ENCODE measurements at places on chromosomes 2 and 18.

GRCh38 chr2:38940746-38941145 lies 51.1 kb downstream of the ARHGEF33 start:
- DNase-seq, result no peak

DNA sequence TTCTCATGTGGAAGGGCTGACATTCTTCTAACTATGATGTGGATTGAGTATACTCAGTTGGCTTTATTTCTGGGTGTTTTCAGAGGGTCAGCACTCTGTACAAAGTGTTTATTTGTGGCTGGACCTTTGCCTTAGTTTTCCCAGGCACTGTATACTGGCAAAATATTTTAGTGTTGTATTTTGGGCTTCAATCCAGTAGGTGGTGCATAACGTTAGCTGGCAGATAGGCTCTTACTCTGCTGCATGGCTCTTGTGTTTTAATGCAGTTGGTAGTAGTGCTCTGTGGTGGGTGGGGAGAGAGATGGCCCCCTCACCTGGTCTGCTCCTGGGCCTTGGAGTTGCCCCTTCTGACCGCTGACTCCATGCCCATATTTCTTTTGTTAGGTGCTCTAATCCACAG lies 75.6 kb upstream of the REG3A start:
- DNase-seq, result no peak

DNA sequence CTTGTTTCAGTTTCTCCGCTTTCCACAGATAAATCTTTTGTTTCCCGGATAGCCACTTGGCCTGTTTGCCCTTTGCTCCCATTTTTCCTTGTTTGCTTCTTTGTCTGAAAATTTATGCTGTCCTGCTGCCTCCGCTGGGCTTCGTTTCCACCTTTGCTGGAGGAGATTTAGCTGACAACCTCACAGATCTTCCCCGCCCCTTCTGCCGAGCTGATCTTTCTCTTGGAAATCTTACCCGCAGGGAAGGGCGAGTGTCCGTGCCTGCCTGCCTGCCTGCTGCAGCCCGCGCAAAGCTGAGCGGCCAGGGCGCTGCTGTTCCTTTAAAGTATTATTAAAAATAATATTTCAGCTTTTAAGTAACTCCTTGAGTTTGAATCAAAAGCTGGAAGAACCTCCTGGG lies 1.4 kb upstream of the XRCC5 start:
- no peak for DNase-seq

DNA sequence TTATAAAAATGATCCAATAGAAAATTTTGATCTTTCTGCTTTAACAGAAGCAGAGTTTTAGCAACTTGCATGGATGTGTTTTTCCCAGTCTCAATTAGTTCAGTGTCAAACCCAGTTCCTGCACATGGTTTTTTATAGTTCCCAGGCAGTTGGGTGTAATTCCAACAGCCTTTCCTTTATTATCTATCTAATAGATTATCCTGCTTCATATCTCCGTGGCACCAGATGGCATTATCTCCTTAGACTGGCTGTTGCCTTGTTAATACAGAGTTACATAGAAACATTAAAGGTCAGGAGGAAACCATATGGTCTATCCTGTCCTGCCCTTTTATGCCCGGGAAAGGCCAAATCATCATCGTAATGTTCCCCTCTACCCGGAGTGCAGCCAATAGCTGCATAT lies 400.9 kb upstream of the SMIM21 start:
- no peak for DNase-seq

- no peak for DNase-seq
Observed at GRCh38 chr18:42426496-42427015, 471.5 kb downstream of the PIK3C3 start.

Measured in stimulated activated CD8-positive, alpha-beta memory T cell treated with anti-CD3 and anti-CD28 coated beads, Interleukin-2, amount 100 ng/mL, for 1 hour (primary cell).